ENCODE measurements at places on chromosomes 7 and 10. TPM values are rescaled to one million over a fixed set of nuclear protein-coding genes. Genes with fewer than 3 reads are reported as not detected.
A peak's percentile ranks its signal among the peaks of the same experiment; 100 is the strongest.

Gene VAX1
- not detected for polyA plus RNA-seq

GRCh38 chr7:1458683-1459511 is at the start of gene MICALL2:
TSS of gene MICALL2 (minus strand) at chr7:1459470. CDS start at chr7:1459326, 144 bp downstream.
- H3K27me3 ChIP-seq = no peaks in the 10 kb centered on the region
- peak within 1 kb of the TSS; percentile 66 for H3K4me3 ChIP-seq
- H3K27ac ChIP-seq = no peak within 1 kb of the TSS
- H3K36me3 ChIP-seq = no peaks in the 10 kb centered on the region

Gene LRRC61
- 31.4 TPM for polyA plus RNA-seq

DNA sequence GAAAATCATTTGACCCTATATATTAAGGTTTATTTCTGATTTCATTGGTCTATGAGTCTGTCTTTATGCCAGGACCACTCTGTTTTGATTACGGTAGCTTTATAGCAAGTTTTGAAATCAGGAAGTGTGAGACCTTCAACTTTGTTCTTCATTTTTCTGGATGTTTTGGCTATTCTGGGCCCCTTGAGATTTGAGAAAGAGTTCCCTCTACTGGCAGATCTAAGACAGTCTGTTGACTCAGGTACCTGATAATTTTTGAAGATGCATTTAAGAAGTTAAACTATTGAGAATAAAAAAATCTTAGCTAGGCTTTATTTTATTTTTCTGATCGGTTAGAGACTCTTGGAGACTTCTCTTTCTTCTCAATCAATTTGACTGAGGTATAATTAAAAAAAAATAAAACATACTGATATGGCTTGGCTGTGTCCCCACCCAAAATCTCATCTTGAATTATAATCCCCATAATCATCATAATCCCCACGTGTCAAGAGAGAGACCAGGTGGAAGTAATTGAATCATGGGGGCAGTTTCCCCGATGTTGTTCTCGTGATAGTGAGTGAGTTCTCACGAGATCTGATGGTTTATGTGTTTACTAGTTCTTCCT is 209.2 kb downstream of the SNX10 start:
- no peak overlapping the region for H3K4me3 ChIP-seq
- no peak overlapping the region for H3K27ac ChIP-seq
- no peaks in the 10 kb centered on the region for H3K4me1 ChIP-seq
- peak; percentile 31 for DNase-seq
- no peaks in the 10 kb centered on the region for H3K27me3 ChIP-seq

DNA sequence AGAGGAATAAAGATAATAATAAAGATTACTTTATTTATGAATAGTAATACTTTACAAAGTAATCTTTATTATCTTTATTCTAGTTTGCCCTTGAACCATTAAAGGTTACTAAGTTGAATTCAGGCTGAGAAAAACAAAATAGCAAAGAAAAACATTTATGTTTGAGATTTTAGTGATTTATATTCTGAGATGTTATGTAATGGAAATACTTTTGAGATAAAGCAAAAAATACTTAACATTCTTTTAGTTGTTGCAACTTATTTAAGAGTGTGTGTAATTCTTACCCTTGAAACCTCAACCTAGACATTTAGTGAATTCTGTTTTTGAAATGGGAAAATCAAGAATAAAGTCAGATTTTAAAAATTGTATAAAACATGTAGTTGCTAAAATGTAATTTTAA is 40.0 kb downstream of the MINPP1 start:
- no peaks in the 10 kb centered on the region for H3K27me3 ChIP-seq
- H3K27ac ChIP-seq = no peak overlapping the region

DNA sequence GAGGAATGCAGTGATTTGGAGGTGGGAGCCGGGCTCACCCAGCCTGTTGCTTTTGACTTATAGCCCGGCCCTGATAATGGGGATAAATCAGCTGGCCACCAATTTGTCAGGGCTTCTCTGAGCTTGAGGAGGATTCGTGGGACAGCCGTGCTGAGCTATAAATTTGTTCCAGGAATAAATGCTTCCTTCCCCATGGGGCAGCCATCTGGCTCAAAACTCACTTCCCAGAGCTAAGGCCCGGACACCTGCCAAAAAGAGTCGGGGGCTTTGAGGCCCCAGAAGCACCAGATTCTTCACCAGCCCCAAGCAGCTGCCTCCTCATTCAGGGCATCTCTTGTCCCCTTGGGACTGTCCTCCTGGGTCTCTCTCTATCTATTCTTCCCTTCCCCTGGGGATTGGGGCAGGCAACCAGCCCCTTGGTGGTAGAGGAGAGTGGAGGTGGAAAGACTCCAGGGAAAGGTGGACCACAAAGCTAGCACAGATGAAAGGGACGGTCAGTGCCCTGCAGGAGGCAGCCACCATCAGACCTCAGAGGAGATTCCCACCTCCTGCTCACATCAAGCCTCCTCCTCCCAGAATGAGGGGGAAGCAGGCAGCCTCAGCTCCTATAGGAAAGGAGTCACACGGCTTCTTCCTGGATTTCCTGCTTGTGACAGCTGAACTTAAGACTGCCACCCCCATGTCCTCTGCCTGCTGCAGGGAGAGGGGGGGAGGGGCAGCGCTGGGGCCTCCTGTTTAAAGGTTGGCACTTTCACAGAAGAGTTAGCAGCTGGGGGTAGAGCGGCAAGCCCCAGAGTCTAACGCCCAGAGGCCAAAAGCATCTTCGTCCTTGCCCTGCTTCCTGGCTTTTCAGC is 44.2 kb upstream of the LRRC4 start:
- H3K27ac ChIP-seq = no peak overlapping the region
- H3K27me3 ChIP-seq = no peaks in the 10 kb centered on the region
- H3K4me3 ChIP-seq = no peak overlapping the region
- no peaks in the 10 kb centered on the region for H3K36me3 ChIP-seq
- no peak for DNase-seq
- no peaks in the 10 kb centered on the region for H3K4me1 ChIP-seq

GRCh38 chr7:64882341-64883112 is 20.5 kb upstream of the ZNF273 start:
- no peak overlapping the region for H3K27ac ChIP-seq
- peaks cover 30% of the 10 kb centered on the region for H3K27me3 ChIP-seq
- no peak for DNase-seq
- no peaks in the 10 kb centered on the region for H3K4me1 ChIP-seq

GRCh38 chr7:117090791-117091190 is 137.5 kb downstream of the ST7 start:
- peak overlapping the region; percentile 71 for H3K27ac ChIP-seq
- H3K4me1 ChIP-seq = peaks cover 25% of the 10 kb centered on the region
- DNase-seq = no peak

Gene AKR1D1
- polyA plus RNA-seq = 0.18 TPM

Gene ARHGAP22
- polyA plus RNA-seq = 1.6 TPM

DNA sequence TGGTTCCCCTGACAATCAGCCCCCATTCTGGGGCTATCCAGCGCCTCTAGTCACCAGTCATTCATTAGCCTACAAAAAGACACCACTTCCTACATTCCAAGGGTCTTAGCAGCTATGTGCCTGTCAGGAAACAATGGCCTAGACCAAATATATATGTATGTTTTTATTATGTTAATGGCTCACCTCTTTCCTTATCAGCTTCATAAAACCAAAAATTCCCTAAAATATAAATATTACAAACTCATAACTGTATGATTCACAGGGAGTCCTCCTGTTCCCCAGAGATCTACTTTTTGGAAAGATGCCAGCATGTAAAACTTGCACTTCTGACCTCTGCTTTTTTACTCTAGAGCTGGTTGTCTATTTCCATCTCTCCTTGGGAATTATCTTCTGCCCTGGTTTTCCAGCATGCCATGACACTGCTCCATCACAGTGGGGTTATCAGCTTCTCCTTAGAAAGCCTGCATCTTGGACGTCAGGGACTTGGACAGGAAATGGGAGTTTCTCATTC is 79.2 kb downstream of the ABCA13 start:
- H3K36me3 ChIP-seq = no peaks in the 10 kb centered on the region
- H3K4me1 ChIP-seq = no peaks in the 10 kb centered on the region
- no peak overlapping the region for H3K4me3 ChIP-seq
- DNase-seq = peak; percentile 89

GRCh38 chr10:1037098-1037497 is 11.4 kb upstream of the IDI2 start:
- no peak overlapping the region for H3K4me3 ChIP-seq
- no peaks in the 10 kb centered on the region for H3K27me3 ChIP-seq
- H3K4me1 ChIP-seq = no peaks in the 10 kb centered on the region
- no peak for DNase-seq
- H3K27ac ChIP-seq = peak overlapping the region; percentile 30
- peaks cover 28% of the 10 kb centered on the region for H3K36me3 ChIP-seq

DNA sequence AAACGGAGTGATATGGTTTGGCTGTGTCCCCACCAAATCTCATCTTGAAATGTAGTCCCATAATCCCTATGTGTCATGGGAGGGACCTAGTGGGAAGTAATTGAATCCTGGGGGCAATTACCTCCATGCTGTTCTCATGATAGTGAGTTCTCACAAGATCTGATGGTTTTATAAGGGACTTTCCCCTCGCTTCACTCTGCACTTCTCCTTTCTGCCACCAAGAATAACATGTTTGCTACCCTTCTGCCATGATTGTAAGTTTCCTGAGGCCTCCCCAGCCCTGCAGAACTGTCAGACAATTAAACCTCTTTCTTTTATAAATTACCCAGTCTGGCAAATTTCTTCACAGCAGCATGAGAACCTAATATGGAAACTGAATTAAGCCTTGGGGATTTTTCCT is 19.1 kb downstream of the FAM3C start:
- no peak for DNase-seq
- H3K4me3 ChIP-seq = no peak overlapping the region
- peaks cover 9% of the 10 kb centered on the region for H3K4me1 ChIP-seq
- H3K36me3 ChIP-seq = peaks cover 8% of the 10 kb centered on the region

GRCh38 chr10:119680050-119680449 is 28.9 kb downstream of the BAG3 start:
- DNase-seq = no peak
- no peak overlapping the region for H3K4me3 ChIP-seq
- H3K4me1 ChIP-seq = peaks cover 4% of the 10 kb centered on the region
- peak overlapping the region; percentile 62 for H3K27ac ChIP-seq

- H3K27me3 ChIP-seq = no peaks in the 10 kb centered on the region
- no peaks in the 10 kb centered on the region for H3K36me3 ChIP-seq
- DNase-seq = no peak
- H3K4me3 ChIP-seq = no peak overlapping the region
- H3K4me1 ChIP-seq = no peaks in the 10 kb centered on the region
- H3K27ac ChIP-seq = no peak overlapping the region
Measured at GRCh38 chr7:159210581-159211235, 66.0 kb upstream of the VIPR2 start.

GRCh38 chr7:147869456-147869855 is 721.1 kb upstream of the C7orf33 start:
- no peak overlapping the region for H3K4me3 ChIP-seq
- DNase-seq = no peak
- no peaks in the 10 kb centered on the region for H3K4me1 ChIP-seq
- H3K27ac ChIP-seq = no peak overlapping the region

DNA sequence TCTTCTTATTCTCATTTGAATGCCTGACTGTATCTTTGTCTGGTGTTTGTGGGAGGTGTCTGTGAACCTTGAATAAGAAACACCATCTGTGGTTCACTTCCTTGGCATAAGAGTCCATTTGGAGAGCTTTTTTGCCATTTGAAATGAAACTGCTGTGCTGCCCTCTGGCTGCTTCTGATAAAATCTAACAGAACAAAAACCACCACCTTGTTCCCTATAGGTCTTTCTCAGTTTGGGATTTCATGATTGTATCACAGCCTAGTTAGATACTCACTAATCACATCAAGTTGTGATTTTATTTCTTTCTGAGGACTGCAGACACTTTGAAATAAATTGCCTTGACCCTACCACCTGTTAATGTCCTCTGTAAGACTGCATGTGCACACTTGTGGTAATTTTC is 102.7 kb upstream of the FAM13C start:
- no peaks in the 10 kb centered on the region for H3K4me1 ChIP-seq
- peak; percentile 13 for DNase-seq
- no peaks in the 10 kb centered on the region for H3K27me3 ChIP-seq
- H3K4me3 ChIP-seq = no peak overlapping the region

GRCh38 chr10:33001908-33002492 is 44.0 kb upstream of the ITGB1 start:
- no peak for DNase-seq
- H3K4me1 ChIP-seq = peaks cover 6% of the 10 kb centered on the region
- no peak overlapping the region for H3K4me3 ChIP-seq
- no peak overlapping the region for H3K27ac ChIP-seq
- no peaks in the 10 kb centered on the region for H3K36me3 ChIP-seq

DNA sequence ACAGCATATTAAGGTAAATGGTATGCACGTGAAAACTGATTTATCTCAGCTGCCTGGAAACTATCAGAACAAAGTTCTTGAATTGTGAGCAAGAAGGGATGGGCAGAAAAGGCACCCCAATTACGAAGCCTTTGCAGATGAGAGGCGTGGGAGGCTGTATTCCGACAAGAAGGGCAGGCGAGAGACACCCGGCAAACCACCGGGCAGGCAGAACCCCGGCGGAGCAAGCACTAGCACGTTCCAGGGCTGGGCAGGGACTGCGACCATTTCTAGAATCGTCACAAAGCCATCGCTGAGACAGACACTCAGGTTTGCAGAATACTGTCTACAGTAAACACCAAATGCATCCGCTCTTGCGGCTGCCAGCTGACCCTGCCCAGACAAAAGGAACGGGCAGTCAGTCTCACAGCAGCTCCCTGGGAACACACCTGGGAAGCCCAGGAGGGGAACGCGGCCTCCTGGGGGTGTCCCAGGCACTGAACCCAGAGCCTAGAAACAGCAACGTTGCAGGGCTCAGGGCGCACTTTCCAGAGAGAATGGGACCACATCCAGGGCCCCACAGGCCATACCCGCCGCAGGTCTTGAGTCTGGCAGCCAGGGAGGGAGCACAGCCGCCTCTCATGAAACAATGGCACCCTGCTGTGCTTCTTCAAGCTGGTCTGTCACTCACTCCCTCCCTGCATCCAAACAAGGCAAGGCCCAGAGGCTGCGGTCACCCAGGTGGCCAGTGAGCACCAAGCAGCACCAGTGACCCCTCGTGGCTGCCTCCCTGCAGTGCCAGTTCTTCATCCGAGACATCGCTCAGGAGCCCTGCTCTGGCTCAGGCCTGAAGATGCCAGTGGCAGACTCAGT is 261.9 kb downstream of the PTPRN2 start:
- DNase-seq = no peak
- no peaks in the 10 kb centered on the region for H3K4me1 ChIP-seq
- no peak overlapping the region for H3K4me3 ChIP-seq
- no peaks in the 10 kb centered on the region for H3K36me3 ChIP-seq
- H3K27me3 ChIP-seq = no peaks in the 10 kb centered on the region

Gene SPDYE1
- polyA plus RNA-seq = 1.6 TPM
